ENCODE measurements at places on chromosomes 2 and 18. TPM values are rescaled to one million over a fixed set of nuclear protein-coding genes. Genes with fewer than 3 reads are reported as not detected.

DNA sequence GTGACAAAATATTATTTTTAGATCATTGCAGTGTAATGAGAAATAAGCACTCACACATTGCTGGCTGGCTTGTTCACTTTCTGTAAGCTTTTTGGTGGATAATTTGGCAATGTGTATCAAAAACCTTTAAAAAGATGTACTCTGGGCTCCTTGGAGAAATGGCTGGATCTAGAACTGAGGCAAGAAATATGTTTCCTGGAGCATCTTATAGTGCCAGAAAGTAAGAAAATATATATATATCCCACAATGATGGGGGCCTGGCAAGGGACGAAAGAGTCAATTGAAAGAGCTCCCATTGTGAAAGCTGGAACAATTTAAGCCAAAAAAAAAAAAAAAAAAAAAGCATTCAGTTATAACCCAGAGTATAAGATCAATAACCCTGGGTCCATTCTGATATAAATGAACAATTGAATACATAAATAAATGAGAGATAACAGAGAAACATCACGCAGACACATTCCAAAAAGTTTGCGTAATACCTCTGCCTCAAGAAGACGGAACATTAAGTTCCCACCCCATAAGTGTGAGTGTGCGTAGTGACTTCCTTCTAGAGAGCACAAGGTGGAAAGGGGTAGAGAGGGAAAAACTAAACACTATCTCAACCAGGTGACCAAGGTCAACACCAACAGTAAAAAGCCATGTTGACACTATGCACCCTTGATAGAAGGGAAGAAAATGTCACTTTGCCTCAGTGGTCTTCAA lies 77.5 kb downstream of the BIN1 start:
- DNase-seq = no peak

The LDLRAD4 gene
- 0.32 TPM for polyA plus RNA-seq

DNA sequence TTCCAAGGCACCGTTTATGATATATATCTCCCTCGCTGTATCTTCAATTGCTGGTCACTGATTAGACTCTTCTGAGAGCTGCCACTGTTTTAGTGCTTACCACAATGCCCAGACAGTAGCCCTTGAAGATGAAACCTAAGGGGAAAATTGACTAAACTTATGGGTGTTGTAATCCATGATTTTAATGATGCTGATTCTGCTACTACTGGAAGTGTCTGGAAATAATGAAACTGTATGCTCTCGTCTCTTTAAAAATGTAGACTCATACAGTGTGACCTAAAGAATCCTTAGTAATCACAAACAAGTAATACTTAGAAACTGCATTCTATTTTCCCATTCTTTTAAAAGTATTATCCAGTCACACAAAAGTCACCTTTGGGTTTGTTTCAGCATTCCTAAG lies 5.5 kb upstream of the SLC8A1 start:
- DNase-seq = no peak

DNA sequence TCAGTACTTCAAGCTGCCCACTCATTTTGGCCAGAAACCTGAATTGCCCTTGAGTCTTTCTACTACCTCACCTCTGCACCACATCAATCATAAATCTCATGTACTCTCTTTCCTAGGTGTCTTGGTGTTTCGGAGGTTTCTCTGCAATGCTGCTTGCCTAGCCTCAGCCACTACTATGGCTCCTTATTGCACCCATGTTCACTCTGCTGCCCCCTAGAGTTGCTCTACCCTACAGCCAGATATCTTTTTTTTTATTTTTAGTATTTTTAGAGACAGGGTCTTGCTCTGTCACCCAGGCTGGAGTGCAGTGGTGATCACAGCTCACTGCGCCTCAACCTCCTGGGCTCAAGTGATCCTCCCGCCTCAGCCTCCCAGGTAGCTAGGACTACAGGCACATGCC lies 413.0 kb downstream of the PTPRM start:
- no peak for DNase-seq

Data from SK-N-SH (cell line).